Activated T-helper 2 cell treated with anti-CD3 and anti-CD28 coated beads, Interferon-gamma antibody, Interleukin-2, Interleukin-4, amounts not matched to agents 10 μg/mL and 5 μg/mL and 100 μg/mL, durations not matched to agents 14 hours and 24 hours and 36 hours (primary cell): ENCODE measurements at places on chromosomes 5 and 9. TPM values are rescaled to one million over a fixed set of nuclear protein-coding genes. Genes with fewer than 3 reads are reported as not detected.

- H3K4me3 ChIP-seq = no peak overlapping the region
- H3K27ac ChIP-seq = no peak overlapping the region
- no peaks in the 10 kb centered on the region for H3K4me1 ChIP-seq
- no peak for DNase-seq
- no peaks in the 10 kb centered on the region for H3K27me3 ChIP-seq
- H3K36me3 ChIP-seq = no peaks in the 10 kb centered on the region
These were observed 1711.3 kb upstream of the ACO1 start for GRCh38 chr9:30673132-30673531.

GRCh38 chr5:78518365-78519197, 130.0 kb downstream of the LHFPL2 start:
- H3K27me3 ChIP-seq = peaks cover 52% of the 10 kb centered on the region
- DNase-seq = no peak
- no peak overlapping the region for H3K27ac ChIP-seq
- no peaks in the 10 kb centered on the region for H3K36me3 ChIP-seq
- no peak overlapping the region for H3K4me3 ChIP-seq

DNA sequence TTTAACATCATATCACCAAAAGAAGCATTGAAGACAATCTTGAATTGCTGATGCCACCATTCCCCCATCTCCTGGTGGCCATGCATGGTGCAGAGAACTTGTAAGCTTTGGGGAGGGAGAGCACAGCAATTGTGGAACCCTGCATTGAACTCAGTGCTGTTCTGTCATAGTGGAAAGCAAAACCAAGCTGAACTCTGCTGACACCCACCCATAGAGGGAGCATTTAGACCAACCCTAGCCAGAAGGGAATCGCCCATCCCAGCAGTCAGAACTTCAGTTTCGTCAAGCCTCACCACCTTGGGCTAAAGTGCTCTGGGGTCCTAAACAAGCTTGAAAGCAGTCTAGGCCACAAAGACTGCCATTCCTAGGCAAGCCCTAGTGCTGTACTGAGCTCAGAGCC, 37.4 kb upstream of the RUSC2 start:
- H3K4me1 ChIP-seq = no peaks in the 10 kb centered on the region
- H3K4me3 ChIP-seq = no peak overlapping the region
- DNase-seq = no peak
- H3K36me3 ChIP-seq = no peaks in the 10 kb centered on the region
- H3K27me3 ChIP-seq = peaks cover 15% of the 10 kb centered on the region

SLC25A2 gene
- total RNA-seq = 0.16 TPM in 1 of 2 replicates, not detected in the other

DNA sequence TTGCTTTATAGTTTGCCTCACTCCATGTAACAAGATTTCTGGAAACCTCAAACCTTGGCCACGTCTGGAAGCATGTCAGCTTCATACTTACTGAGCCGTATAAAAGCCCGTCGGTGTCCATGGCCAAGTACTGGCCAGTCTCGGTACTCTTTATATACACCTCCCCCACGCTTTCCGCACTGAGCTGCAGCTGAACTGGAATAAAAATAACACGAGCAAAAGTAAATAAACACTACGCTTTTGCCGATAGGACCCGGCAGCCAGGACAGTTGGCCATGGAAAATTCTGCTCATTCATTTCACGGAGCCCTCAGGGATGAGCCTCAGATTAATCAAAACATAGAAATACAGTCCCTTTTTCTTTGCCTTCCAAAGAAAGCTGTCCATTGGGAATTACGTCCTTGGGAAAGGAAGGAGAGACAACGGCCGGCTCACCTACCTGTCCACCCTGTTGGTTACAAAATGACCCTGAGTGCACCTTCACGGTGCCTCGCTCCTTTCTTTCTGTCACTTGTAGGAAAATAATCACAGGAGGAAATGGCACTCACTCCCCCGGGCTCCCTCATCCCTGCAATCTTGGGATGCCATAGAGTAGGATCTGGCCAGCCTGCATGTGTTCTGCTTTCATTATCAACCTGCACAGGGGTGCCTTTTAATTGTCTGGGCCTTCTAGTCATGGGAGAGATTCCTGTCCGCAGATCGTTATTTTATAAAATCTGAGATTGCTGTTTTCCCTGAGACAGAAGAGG, 85.1 kb downstream of the FGF1 start:
- DNase-seq = no peak
- H3K27me3 ChIP-seq = peaks cover 18% of the 10 kb centered on the region
- H3K27ac ChIP-seq = no peak overlapping the region
- H3K4me1 ChIP-seq = peaks cover 6% of the 10 kb centered on the region
- H3K4me3 ChIP-seq = no peak overlapping the region

SERINC5 gene
- 18.9 and 19.0 TPM in 2 replicates for total RNA-seq

TMEM232 gene
- total RNA-seq = 0.80 and 1.1 TPM in 2 replicates

DNA sequence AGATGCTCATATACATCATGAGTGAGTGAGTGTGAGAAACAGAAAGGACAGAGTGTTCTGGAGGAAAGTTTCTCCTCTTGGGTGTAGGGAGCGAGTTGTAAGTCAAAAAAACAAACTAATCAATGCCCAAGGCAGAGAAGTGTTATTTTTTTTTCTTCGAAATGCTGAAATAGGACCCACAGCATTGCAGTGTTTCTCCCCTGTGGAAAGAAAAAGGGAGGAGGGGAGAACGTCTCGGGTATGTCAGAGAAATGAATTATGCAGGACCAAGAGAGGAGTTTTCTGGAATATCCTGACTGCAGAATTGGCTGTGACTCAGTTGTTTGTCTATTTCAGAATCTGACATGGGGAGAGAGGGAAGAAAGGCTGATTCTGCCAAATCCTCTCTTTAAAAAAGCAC, 337.9 kb upstream of the RFX3 start:
- peaks cover 12% of the 10 kb centered on the region for H3K36me3 ChIP-seq
- no peak for DNase-seq
- H3K4me1 ChIP-seq = peaks cover 55% of the 10 kb centered on the region
- H3K27me3 ChIP-seq = no peaks in the 10 kb centered on the region
- no peak overlapping the region for H3K27ac ChIP-seq

SLC46A2 gene
- not detected in 2 replicates for total RNA-seq

ST8SIA4 gene
- 79.1 and 82.3 TPM in 2 replicates for total RNA-seq

WDR55 gene
- total RNA-seq = 39.1 and 40.0 TPM in 2 replicates

DNA sequence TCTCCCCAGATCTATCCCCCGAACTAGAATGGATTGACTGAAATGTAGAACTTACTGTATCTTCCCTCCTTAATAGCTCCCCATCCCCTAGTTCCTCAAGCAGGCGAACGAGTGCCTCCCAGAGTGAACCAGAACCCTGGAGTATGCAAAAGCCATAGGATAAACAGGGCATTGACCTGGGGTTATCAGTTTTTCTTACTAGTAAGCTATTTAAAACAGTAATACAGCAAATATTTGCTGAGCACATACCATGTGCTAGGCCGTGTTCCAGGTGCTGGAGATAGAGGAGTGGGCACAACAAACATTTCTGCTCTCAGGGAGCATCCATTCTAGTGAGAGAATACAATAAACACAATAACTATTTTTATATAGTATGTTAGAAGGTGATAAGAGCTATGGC, 1.8 kb downstream of the SKP2 start:
- peaks cover 64% of the 10 kb centered on the region for H3K36me3 ChIP-seq
- peak overlapping the region; percentile 95 for H3K4me3 ChIP-seq
- H3K27me3 ChIP-seq = no peaks in the 10 kb centered on the region
- H3K27ac ChIP-seq = no peak overlapping the region

SMIM3 gene
- total RNA-seq = 24.5 and 25.7 TPM in 2 replicates

LRRC26 gene
- total RNA-seq = 0.21 and 0.34 TPM in 2 replicates

DNA sequence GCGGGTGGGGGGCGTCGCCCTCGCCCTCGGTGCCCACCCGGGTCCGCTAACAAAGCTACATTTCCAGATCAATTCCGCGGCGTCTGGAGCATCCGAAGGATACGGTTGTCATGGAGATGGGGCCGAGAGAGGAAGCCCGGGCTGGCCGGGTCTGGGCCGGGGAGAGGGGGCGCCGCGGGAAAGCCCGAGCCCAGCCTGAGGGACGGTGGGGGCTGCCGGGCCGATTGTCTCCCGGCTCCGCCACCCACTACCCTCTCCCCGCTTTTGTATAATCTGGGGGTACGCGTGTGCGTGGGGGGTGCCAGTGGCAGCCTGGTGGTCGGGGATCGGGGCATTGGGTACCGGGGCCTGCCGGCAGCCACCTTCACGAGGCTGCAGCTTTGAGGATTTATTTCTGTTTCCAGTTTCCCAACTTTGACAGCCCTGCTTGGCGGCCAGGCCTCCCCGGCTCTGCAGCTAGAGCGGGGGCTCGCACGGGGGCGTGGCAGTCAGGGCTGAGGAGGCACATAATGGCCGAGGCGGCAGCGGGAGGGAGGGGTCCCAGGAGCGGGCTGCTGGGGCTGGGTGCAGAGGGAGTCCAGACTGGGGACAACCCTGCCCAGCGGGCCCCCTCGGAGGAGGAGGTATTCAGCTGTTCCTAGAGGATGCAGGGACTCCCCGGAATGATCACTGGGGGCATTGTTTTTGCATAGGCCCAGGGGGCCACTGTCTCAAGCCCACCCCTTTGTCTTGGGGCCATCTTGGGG, 626 bp downstream of the PSD2 start:
- H3K4me3 ChIP-seq = no peak overlapping the region
- H3K27me3 ChIP-seq = peaks cover 61% of the 10 kb centered on the region
- H3K27ac ChIP-seq = no peak overlapping the region
- H3K36me3 ChIP-seq = no peaks in the 10 kb centered on the region
- DNase-seq = no peak
- no peaks in the 10 kb centered on the region for H3K4me1 ChIP-seq

DNA sequence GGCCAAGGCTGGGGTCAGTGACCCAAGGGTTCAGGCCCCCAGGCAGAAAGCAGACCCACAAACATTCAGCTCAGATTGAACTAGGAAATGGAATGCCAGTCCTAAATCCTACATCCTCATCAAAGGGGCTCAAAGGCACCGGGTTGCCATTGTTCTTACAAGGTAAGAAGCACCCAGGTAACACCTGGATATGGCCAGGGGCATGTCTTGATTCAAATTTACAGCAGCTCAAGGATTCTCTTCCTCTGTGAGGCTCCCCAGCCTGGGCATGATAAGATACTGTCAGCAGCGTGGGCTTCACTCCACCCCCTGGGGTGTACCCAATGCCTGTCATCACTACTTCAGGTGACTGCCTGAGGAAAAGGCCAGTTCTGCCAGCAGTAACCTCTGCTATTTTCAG, 92.1 kb upstream of the FSTL4 start:
- H3K27ac ChIP-seq = no peak overlapping the region
- no peaks in the 10 kb centered on the region for H3K36me3 ChIP-seq
- DNase-seq = no peak
- H3K4me1 ChIP-seq = no peaks in the 10 kb centered on the region
- no peak overlapping the region for H3K4me3 ChIP-seq

CCL19 gene
- total RNA-seq = not detected in 2 replicates

DNA sequence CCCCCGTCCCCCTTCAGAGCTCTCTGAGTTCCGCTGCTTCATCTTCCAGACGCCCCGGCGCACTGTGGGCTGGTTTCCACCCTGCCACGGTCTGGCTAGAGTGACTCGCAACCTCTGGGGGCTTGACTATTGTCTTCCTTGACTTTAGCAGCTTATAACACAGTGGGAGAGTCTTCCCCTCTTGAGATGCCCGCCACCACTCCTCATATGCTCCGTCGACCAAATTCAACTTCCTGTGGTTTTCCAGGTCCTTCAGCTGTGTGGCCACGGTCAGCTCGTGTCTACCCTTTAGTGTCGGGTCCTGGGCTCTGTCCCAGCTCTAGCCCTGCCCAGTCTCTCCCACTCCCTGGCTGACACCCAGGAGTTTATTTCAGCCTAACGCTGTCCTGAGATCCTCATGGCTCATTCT, 28.2 kb upstream of the NCS1 start:
- H3K27me3 ChIP-seq = peaks cover 29% of the 10 kb centered on the region
- H3K27ac ChIP-seq = no peak overlapping the region
- no peaks in the 10 kb centered on the region for H3K36me3 ChIP-seq
- no peak for DNase-seq
- peaks cover 20% of the 10 kb centered on the region for H3K4me1 ChIP-seq

DNA sequence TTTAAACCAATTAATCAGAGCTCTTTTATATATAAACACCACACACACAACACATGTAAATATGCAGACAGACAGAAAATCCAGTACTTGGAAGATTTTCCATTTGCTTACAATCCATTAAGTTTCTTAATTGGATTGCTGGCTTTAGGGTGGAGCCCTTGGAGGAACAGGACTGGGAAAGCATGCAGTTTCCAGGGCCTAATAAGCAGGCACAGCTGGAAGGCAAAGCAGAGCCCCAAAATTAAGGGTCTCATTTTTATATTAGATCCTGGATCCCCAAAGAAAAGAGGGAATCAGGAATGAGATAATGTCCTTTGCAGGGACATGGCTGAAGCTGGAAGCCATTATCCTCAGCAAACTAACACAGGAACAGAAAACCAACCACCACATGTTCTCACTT, 13.1 kb upstream of the SMC2 start:
- H3K4me3 ChIP-seq = no peak overlapping the region
- no peaks in the 10 kb centered on the region for H3K4me1 ChIP-seq
- no peak for DNase-seq

DNA sequence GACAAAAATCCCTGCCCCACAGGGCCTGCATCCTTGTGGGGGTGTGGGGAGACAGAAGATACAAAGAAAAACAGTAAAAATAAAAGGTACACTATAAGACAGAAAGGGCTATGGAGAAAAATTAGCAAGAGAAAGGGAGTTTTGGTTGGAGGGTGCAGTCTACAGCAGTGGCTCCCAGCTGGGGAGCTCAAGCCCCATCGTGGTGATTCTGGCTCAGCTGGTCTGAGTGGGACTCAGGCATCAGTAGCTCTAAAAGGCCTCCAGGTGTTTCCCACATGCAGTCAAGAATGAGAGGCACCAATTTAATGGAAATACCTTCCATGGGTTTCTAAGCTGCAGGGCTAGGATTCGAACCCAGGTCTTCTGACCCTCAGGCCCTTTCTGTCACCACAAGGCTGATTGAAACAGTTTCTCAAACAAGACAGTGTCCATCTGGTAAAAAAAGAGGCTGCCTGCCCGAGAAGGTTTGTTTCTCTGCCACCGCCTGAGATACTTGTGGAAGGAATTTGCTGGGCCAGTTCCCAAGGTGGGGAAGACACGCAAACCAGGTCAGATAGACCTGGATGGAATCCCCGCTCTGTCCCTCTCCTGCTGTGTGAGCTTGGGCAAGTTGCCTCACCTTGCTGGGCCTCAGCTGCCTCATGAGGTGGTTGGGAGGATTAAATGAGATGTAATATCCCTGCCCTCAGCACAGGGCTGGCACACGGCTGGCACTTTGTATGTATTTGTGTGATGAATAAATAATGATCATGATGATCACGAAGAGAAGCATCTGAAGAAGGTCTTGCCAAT, 43.1 kb downstream of the COL27A1 start:
- no peak overlapping the region for H3K27ac ChIP-seq
- no peaks in the 10 kb centered on the region for H3K36me3 ChIP-seq
- H3K4me3 ChIP-seq = no peak overlapping the region
- no peak for DNase-seq
- no peaks in the 10 kb centered on the region for H3K4me1 ChIP-seq

GRXCR2 gene
- not detected in 2 replicates for total RNA-seq
